ENCODE measurements at places on chromosomes 2 and 18.

DNA sequence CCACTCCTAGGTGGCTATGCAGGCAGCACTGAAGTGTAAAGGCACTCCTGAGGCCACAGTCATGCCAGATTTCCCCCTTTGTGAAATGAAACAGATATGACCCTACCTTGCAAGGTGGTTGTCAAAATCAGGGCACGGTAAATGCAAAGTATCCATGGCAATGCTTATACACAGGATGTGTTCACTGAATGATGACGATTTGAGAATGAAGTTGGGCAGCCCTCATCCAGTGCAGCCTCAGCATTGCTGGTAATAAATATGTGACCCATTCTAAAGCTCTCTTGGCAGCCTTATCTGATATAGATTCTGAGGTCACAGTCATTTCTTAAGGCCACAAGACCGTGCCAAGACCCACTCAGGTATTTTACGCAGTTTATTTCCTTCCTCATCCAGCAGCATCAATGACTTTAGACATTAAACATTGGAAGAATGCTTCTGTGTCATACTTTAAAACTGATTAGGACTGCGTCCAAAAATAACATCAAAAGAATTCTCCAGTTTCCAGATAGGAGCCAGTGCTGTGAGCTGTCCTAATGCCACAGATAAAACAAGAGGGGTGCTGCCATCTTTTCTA lies 125.5 kb upstream of the SERTAD2 start:
- DNase-seq, result no peak

GRCh38 chr2:128756365-128756717 lies 437.7 kb upstream of the HS6ST1 start:
- DNase-seq, result no peak

GRCh38 chr2:234258562-234259141 lies 208.2 kb downstream of the SPP2 start:
- no peak for DNase-seq

DNA sequence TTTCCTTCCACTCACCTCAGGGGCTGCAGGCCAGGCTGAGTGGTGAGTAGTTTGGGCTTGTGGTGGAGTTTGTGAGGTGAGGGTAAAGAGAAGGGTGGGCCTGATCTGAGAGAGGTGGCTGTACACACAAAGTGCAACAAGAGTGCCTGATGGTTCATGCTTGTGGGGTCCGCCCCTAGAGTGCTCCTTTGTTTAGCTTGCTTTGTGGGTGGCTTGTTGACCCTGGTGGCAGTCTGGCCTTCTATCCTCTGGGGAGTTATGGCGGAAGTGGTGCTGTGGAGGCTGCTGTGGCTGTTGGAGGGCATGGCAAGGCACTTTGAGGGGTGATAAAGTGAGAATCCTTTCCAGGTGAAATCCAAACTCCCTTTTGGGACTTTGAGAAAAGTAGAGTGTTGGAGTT lies 10.6 kb downstream of the UBE2F start:
- DNase-seq, result no peak

DNA sequence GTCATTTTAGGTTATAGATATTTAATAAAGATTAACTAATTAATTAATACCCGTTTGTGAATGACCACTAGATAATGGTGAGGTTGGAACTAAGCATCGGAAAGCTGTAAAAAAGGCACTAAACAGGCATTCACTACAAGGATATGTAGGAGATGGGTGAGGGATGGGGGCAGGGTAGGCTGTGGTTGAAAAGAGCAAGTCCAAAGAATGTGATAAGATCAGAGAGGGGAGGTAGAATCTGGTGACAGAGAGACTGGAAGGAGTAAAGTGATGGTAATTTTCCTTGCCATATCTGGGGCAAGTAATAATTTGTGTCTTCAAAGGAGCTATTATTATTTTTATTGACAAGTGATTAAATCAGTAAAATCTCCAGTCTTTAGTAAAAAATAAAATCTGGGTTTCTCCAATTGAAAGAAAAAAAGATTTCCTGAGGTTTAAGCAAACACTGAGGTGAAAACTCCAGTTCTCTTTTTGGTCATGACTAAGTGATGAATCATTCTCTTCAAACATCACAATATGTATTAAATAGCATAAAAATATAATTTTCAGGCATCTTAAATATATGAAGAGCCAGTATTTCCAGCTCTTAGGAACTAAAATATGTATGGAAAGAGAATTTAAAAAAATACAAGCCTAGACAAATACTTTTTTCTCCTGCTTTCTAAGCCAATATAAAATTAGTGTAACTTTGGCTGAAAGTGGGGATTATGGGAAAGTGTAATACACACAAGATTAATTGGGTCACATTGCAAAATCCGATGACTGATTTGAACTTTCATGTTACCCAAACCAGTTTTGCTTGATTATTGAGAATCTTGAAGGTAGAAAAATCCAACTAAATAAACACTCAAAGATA lies 259.1 kb upstream of the RBMS1 start:
- no peak for DNase-seq

DNA sequence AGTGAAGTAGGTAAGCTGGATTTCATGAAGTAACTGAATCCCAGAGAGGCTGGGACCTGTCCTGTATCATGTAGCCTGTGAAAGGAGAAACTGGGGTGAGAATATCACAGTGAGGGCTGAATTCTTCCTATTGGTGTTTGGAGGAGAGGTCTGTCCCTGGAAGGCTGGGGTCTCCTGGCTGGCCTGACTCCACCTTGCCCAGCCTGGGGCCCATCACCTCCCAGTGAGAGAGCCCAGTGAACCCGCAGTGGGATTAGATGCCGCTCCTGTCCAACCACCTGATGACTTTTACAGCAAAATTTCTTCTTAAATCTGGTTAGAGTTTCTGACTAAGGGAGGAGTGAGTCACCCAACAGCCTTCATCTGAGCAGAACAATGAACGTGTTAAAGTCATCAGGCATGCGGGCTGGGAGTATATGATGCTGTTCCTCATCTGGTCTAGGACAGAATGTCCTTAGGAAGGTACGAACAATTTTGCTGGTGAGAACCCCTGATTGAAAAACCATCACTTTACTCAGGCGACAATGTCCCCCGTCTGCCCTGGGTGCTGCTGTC lies 152.9 kb downstream of the LPIN1 start:
- no peak for DNase-seq

DNA sequence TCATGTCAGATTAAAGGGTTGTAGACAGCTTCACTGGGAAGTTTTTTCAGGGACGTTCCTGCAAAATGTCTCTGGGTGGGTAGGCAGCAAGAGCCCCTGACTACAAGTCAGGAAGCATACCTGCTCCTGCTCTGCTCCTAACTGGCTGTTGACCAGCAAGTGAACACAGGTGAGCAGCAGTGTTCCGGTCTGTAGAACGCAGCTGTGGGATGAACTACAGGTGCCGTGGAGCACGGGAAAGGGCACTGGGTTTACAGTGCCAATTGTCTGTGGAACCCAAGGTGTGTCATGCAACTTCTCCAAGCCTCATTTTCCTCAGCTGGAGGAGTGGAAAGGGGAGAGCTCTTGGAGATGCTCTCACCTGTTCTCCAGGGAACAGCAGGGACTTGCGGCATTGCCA lies 6.6 kb downstream of the ASB18 start:
- DNase-seq, result no peak

GRCh38 chr18:36640021-36640952 lies 188.5 kb downstream of the TPGS2 start:
- no peak for DNase-seq

- DNase-seq, result no peak
These were observed 15.0 kb upstream of the KLF7 start for GRCh38 chr2:207180741-207181140.

- DNase-seq, result no peak
These were observed 104.7 kb upstream of the STPG4 start for GRCh38 chr2:47259829-47260228.

GRCh38 chr2:54077088-54077900 lies 38.1 kb upstream of the ACYP2 start:
- no peak for DNase-seq

DNA sequence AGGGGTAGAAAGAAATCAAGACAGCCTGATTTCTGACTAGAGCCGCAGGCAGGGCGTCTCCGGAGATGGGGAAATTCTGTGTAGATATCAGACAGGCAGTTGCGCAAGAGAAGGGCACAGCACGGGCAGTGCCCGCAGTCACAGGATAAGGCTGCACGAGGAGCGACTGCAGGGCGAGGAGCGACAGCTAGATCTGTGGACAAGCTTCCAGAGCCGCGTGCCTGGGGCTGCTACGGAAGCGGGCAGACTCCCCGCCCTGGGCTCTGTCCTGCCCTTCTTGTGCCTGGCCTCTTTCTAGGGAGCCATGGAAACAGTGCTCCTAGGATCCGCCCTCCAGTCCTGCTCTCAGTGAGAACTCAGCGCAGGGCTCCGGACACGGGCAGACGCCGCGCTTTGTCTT lies 12.6 kb downstream of the MC5R start:
- DNase-seq, result no peak

DNA sequence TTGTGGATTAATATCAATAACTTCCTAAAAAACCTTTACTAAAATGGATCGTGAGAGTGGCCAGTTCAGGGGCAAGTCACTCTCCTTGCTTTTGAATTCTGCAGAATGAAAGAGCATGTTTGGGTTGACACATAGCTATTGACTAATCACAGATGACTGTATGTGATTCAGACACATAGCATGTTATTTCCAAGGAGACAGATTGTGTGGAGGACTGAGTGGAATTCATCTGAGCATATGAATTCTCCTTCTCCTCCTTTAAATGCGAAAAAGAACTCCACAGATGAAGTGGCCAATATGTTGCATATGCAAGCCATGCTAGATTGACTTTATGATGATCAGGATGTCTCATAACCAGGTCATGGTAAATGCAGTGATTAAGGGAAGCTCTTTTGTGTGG lies 249.4 kb upstream of the FAM98A start:
- no peak for DNase-seq

DNA sequence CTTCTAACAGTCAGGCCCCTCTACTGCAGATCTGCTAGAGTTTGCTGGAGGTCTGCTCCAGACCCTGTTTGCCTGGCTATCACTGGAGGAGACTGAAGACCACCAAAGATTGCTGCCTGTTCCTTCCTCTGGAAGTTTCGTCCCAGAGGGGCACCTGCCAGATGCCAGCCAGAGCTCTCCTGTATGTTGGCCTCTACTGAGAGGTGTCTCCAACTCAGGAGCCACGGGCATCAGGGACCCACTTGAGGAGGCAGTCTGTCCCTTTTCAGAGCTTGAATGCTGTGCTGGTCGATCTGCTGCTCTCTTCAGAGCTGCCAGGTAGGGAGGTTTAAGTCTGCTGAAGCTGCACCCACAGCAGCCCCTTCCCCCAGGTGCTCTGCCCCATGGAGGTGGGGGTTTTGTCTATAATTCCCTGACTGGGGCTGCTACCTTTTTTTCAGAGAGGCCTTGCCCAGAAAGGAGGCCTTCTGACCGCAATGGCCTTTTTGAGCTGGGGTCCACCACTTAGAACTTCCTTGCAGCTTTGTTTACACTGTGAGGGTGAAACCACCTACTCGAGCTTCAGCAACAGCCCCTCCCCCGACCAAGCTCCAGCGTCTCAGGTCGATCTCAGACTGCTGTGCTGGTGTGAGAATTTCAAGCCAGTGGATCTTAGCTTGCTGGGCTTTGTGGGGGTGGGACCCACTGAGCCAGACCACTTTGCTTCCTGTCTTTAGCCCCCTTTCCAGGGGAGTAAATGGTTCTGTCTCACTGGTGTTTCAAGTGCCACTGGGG lies 566.0 kb downstream of the NR4A2 start:
- no peak for DNase-seq

GRCh38 chr2:199704358-199705238 lies 146.4 kb downstream of the FTCDNL1 start:
- peak; percentile 5 for DNase-seq

DNA sequence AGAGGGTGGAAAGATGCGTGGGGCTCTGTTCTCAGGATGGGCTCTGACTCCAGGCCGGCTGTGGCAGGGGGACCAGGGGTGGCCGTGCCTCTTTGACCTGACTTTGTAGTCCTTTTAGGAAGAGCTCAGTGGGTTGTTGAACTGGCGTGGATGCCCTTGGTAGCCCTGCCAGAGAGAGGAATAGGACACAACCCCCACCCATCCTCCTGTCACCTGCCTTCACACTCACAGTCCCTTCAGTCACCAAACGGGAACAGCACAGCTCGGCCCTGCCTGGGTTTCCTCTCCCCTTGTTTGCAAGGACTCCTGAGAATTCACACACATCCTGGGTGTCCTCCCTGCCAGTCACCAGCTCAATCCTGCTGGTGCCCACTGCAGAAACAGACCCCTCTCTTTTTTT lies 20.1 kb upstream of the MRPL33 start:
- DNase-seq, result no peak

DNA sequence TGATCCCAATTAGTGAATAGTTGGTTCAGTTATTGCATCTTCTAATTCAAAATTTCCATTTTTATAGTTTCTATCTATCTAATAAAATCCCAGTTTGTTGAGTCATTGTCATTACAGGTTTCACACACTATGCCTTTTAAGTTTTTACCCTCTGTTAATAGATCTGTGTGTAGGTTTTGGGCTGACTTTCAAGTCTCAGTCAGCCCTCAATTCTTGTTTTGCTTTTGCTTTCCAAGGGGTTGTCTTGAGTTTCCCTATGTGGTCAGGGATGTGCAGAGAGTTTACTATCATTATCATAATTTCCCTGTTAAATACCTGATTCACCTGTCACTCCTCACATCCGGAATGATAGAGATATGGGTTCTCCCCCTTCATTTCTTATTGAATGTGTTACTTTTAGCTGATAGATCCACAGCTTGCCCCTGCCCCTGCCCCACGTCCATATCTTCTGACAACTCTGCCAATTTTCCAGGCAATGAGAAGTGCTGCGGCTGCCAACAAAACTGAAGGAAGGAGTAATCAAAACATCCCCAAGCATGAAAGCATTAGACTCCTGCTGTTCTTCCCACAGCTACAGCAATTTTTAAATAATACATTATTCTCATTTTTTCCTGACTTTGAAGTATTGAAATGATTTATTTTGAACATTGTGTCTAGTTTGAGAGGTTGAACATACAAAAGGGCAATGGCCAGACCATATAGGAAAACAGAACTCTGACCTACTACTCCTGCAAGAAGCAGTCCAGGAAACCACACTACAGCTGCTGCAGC lies 1064.8 kb downstream of the SUCLG1 start:
- no peak for DNase-seq

DNA sequence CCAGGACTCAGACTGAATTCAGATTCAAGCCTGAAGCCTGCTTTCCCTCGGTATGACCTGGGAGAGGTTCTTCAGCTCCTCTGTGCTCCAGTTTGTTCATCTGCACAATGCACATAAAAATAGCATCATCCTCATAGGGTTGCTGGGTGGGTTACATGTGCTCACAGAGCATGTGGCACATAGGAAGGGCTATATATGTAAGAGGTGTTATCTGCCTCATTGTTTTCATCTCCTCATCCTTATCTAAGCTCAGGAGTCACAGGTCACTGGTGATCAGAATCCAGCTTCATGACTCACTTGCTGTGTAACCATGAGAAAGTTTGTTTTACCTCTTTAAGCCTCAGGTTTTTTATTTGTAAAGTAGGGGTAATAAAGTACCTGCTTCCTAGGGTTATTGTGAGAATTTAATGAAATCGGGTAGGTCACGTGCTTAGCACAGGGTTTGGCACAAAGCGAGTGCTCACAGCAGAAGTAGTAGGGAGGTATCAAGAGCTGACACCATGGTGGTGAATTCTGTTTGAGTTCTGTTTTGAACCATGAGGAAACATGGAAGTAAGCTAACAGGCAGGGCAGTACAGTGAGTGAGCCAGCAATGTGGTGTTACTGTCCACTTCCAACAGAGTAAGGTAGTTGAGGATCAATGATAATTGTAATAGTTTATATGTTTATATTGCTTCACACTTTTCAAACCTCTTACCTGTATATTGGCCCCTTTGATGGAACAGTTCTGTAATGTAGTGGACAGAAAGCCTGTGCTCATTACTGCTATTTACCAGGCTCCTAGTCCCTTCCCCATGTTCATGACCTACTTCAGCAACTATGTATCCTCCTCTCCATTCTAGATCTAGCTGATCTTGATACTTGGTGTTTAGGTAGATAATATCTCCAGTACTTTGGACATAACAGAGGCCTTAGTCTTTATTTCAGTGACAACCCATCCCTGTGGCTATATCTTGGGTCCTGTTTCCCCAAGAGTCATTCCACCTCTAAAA lies 141.4 kb upstream of the LTBP1 start:
- no peak for DNase-seq
